Renal pelvis (tissue), 12 donors: ENCODE measurements at places on chromosomes 16 and 17. TPM values are rescaled to one million over a fixed set of nuclear protein-coding genes. Genes with fewer than 3 reads are reported as not detected.

DNA sequence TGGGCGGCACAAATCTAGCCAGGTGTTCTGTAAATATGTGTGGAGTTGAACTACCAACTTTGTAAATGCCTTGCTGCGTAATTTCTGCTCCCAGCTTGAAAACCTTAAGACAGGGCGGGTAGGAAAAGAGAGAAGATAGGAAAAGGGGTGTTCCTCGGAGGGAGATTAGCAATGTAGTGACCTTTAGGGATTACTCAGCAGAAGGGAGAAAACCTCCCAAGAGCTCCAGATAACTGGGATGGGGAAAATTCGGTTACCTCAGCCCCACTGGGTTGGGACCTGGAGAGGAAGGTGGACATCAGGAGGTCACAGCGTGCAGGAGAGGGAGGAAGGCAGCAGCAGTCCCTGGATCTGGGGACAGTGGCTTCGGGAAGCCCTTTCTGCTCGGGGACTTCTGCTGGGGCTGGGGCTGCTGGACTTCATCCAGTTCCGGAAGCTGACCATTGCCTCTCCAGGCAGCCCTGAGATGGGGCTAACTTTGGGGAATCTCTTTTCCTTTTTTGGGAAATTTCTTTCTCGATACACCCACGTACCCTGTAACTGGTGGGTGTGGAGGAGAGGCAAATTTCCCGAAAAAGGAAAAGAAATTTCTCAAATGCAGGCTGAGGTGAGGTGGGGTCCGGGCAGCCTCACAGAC lies 39.2 kb downstream of the MPRIP start:
- DNase-seq: no peak

DNA sequence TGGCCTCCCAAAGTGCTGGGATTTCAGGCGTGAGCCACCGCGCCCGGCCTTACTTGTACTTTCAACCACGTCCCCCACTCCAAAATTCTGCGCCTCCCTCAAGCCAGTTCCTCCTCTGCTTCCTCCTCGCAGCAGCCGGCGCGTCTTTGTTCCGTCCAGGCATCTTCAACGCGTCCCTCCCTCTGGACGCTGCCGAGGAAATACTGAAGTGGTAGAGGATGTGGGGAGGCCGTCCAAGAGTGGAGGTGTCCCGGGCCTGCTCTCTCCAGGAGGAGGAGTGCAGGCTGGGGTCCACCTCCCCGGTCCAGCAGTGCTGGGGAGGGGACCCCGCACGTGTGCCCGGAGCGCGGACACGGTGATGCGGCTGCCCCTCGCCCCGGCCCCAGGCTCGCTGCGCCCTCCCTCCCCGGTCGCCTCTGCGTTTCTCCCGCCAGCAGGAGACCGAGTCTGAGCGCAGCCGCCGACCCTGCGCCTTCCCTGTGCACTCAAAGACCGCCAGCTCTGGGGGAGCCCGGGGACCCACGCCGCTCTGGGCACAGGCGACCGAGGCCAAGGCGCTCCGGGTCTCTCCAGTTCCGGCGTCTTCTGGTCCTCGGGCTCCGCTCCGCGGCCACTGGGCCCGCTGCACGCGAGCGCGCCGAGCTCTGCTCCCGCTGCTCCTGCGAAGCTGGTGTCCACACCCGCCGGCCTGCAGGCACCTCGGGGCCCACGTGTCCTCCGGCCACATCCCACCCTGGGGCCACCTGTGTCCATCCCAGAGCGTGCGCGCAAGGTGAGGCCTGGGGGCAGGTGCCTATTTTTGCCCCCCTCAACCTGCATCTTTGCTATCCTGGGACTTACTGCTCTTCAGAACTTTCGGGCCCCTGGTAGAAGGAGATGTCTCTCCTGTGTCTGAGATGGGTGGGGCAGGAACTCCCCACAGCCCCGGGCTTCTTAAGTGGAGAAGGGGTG lies 31.7 kb downstream of the OSBPL7 start:
- peak; percentile 23 for DNase-seq

GRCh38 chr17:79843816-79844800 lies 4.9 kb upstream of the CBX4 start:
- no peak for DNase-seq

- DNase-seq: peak; percentile 89
Measured at GRCh38 chr16:49281843-49282642, 405 bp upstream of the CBLN1 start.

GRCh38 chr17:82061047-82061925 lies 4.3 kb downstream of the DUS1L start:
- DNase-seq: no peak

DNA sequence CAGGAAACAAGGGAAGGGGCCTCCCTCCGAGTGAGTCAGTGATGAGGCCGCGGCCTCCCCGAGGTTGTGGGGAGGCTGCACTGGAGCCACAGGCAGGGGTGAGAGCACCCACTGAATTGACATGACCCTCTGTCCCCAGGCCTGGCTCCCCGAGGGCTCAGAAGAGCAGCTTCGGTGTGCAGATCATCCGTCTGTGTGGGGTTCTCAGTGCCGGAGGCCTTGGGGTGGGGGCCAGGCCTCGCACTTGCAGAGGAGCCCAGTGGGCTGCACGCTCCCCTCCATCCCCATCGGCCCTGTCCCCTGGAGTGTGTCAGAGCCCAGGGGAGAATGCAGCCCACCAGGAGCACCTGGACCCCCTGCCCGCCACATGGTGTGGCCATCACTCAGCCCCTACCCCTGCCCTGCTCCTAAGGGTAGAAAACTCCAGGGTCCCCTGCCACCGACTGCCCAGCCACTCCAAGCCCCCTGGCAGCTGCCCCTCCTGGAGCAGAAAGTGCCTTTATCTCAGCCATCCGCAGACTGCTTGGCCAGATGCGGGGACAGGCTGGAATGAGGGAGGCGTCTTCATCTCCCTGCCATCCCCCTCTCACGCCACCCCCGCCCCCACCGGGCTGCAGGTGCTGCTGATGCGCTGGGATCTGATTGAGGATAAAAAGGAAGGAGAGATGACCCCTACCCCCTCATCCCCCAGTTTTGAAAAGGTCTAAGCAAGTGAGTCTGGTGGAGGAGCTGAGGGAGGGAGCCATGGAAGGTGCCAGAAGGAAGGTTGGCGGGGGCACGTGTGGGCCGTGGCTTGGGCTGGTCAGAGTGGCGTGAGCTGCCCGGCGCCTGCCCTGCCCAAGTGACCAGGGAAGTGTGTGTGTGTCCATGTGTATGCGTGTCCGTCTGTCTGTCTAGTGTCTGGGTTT lies 358.3 kb downstream of the SEC14L1 start:
- DNase-seq: no peak

DNA sequence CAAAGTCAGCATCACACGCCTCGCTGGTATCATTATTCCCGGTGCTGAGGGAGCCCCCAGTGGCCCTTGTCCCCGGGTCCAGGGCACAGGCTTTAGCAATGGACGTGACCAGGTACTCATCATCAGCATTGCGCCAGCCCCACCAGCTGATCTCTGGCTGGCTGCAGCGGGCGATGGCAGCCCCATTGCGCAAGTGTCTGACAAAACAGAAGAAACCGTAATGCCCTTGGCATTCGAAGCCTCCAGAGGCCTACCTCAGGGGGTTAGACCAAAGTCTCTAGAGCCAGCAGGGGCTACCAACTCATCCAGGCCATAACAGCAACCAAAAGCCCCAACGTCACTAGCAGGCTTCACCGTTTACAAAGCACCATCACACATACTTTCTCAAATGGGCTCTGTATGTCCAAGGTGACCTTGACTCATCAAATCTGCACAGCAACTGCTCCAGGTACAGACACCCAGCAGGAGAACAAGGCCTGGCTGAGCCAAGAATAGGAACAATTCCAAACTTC lies 7.3 kb downstream of the MTMR4 start:
- no peak for DNase-seq

GRCh38 chr16:29943846-29944799 lies 17.8 kb upstream of the TMEM219 start:
- peak; percentile 88 for DNase-seq

- no peak for DNase-seq
Measured at GRCh38 chr17:34368946-34369500, 6.0 kb upstream of the CCL1 start.

DNA sequence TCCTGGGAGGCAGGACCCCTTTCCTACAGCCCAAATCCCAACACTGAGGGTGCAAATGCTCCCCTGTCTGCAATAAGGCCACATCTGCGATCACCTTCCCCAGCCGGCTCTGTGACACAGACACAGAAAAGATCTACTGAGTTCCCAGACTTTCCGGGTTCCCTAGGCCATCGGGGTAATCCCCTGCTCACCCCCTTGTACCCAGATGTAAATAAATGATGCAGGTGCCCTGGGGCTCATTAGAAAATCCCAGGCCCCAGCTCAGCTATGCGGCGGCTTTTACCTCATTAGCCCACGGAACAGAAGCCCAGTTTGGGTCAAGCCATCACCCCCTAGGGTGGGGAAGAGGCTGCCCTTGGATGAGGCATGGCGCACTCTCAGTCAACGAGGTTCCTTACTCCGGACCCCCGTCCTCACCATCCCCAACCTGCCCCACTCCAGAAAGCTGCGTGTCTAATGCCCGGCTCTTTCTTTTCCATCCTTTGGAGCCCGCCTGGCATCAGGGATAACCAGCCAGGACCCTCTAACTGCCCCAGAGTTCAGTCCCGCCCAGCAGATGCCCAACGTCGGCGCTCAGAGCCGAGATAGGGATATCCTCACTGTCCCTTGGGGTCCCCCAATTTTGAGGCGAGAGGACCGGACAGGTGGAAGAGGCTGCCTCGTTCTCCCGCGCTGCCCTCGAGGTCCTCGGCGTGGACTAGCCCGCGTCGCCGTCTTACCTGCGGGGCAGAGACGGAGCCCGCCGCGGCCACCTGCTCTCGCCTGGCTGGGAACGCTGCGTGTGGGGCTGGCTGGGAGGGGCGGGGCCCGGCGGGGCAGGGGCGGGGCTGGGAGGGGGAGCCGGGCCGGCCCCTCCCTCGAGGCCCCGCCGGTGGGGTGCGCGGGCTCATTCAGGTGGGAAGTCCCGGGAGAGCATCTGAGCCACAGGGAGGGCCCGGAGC lies at the start of gene ZNF385C:
TSS of gene ZNF385C (minus strand) at position 783 of the 941 bp plus-strand sequence. CDS start 35,417 bp downstream, outside the sequence.
- no peak for DNase-seq

GRCh38 chr17:73141411-73141810 lies 23.4 kb upstream of the SSTR2 start:
- no peak for DNase-seq

GRCh38 chr17:19596869-19597268 lies 51.7 kb upstream of the ALDH3A2 start:
- DNase-seq: no peak

DNA sequence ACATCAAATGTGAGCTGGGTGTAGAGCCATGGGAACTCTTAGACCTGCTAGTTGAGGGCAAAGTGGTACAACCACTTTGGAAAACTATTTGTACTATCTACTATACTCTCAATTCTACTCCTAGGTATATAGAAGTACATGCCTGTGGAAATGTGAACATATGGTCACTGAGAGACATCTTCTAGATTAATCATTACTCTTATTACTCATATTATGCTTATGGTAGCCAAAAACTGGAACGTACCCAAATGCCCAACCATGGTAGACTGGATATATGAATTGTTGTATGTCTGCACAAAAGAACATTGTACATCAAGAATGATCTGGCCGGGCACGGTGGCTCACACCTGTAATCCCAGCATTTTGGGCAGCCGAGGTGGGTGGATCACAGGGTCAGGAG lies 2.7 kb downstream of the WDR45B start:
- DNase-seq: no peak

SPATA32 gene
- polyA plus RNA-seq: 0.31 TPM

SLC16A13 gene
- 4.5 TPM for polyA plus RNA-seq

APOH gene
- polyA plus RNA-seq: 0.30 TPM
